ENCODE measurements at places on chromosomes 11 and 22.

GRCh38 chr11:133934599-133935550, 21.9 kb downstream of the IGSF9B start:
- DNase-seq, result no peak

DNA sequence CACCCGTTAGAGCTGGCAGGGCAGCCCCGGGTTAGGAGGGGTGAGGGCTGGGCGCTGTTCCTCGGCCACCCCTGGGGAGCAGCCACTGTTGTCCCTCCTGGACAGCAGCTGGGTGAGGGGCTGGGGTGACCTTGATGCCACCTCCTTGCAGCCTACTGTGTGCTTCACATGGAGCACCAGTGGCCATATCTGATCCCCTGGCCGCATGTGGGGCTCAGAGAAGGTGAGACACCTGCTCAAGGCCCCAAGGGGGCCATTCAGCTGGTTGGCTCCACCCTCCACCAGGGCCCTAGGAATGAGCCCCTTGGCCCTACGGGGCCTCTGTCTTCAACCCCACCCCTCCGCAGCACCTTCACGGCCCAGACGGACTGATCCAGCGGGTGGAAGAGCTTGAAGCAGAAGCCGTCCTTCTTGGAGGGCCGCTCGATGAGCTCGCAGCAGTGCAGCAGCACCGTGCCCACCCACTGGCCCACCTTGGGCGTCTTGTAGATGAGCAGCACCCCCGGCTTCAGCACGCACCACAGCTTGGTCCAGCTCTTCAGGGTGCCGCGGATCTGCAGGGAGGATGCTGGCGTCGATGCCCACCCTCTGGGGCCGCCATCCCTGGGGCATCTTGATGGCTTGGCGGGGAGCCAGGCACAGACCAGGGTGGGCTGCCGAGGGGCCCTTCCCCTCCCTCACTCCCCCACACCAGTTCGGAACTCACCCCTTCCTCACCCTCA, 44.9 kb downstream of the OSBPL5 start:
- no peak for DNase-seq

- DNase-seq, result no peak
These were observed 81.1 kb downstream of the PIWIL3 start for GRCh38 chr22:24693379-24693778.

DNA sequence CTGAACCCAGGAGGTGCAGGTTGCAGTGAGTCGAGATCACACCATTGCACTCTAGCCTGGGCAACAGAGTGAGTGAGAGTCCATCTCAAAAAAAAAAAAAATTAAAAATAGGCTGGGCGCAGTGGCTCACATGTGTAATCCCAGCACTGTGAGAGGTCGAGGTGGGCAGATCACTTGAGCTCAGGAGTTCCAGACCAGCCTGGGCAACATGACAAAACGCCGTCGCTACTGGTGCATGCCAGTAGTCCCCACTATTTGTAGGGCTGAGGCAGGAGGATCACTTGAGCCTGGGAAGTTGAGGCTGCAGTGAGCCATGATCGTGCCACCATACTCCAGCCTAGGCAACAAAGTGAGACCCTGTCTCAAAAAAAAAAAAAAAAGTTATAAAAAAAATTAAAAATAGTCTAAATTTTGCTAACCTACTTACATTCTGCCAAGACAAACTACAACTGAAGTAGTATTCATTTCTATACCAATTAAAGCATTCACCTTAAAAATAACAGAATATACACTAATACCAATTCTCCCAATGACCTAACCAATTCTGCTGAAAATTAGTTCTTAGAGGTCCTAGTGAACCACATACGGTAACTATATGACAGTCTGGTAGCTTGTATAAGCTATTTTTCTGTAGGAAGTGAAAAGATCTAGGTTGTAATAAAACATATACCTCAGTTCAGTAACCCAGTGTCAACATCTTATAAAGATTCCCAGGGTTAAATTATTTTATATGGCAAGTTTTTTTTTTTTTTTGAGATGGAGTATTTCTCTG, 7.1 kb downstream of the DDX6 start:
- no peak for DNase-seq

DNA sequence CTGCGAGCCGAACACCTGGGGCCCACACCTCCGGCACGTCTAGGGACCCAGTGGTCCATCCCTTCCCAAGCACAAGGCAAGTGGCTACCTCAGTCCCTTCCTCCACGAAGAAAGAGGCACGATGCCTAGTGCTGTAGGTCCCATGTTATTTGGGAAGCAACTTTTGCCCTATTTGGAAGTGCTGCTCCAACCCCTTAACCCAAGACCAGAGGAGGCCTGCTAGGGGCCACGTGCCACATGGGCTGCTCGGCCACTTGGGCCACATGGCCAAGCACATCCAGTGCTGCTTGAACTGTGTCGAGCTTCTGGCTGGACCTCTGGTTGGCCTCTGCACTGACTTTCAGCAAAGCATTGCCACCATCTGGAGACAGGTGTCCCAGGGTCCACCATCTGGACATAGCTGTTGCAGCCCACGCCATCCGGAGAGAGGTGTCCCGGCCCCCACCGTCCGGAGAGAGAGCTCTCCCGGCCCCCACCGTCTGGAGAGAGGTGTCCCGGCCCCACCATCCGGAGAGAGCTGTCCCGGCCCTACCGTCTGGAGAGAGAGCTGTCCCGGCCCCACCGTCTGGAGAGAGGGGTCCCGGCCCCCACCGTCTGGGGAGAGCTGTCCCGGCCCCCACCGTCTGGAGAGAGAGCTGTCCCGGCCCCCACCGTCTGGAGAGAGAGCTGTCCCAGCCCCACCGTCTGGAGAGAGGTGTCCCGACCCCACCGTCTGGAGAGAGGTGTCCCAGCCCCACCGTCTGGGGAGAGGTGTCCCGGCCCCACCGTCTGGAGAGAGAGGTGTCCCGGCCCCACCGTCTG, 6.5 kb upstream of the B4GALNT4 start:
- DNase-seq, result no peak

DNA sequence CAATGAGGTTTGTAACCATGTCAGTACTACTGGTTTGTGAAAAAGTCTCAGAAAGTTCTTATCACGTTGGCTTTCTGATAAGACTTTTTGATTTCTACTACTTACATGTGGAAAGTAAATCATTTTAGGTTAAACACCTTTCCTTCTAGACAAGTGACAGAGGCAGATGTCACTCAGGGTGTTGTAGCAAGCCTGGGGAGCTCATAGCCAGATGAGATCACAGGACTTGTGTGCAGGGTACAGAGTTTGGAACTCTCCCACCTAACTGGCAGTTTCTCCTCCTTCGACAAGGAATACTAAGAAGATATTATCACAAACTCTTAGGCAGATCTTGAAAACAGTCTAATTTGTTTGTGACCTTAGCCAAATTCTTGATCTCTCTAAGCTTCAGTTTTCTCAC, 49.4 kb upstream of the PICALM start:
- DNase-seq, result no peak

DNA sequence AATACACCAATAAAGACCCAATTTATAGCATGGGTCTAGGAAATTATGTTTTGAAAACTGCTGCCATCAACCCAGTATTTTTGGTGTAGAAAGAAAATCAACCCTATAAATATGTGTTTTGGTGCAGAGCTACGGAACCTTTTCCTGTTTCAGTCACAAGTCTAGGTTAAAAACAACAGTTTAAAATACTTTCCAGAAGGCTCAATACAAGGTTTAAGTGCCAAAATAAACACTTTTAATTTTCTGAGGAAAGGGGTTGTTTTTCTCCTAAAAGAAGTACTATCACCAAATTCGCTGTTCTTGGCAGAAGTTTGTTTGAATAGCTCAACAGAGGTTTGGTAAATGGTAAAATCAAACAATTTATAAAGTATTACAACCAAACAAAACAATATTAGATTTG, 201.3 kb downstream of the TMEM135 start:
- DNase-seq, result no peak

GRCh38 chr11:22792497-22792896, 37.1 kb downstream of the SVIP start:
- DNase-seq, result no peak

- no peak for DNase-seq
These were observed 72.8 kb upstream of the SPON1 start for GRCh38 chr11:13889552-13890249.

DNA sequence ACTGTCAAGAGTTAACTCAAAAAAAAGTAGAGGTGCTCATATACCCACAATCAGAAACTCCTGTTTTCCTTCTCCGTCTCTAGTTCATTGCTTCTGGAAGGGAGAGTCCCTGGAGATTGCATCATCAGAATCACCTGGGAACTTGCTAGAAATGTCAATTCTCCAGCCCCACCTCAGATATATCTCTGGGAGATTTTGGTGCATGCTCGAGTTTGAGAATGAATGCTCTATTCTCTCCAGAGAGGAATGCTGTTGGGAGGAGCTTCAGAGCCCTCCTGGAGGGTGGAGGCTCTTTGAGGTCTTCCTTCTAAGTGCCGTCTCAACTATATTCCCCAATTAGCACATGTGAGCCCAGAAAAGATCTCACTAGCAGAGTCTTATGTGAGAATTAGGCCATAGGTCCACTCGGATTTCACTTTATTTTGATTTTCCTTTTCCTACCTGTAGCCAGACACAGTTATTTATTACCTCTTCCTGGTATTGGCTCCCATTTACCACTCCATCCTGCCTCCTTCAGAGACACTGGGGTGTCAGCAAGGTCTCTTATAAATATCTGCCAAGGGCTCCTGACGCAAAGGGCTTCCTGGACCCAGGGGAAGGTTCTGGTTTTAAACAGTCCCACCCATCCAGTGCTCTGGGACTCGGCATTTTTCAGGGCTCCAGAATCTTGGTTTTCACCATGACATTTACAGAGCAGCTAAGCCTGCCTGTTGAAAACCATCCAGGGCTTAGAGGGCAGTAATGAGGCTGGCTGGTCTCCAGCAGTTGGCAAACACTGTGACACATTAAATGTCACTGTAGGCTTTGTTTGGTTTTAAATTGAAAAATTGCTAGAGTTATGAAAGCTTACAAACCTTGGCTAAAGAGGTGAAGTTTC, 136.2 kb downstream of the CD44 start:
- DNase-seq, result no peak

GRCh38 chr22:39522567-39523300, 2.4 kb downstream of the ATF4 start:
- no peak for DNase-seq

DNA sequence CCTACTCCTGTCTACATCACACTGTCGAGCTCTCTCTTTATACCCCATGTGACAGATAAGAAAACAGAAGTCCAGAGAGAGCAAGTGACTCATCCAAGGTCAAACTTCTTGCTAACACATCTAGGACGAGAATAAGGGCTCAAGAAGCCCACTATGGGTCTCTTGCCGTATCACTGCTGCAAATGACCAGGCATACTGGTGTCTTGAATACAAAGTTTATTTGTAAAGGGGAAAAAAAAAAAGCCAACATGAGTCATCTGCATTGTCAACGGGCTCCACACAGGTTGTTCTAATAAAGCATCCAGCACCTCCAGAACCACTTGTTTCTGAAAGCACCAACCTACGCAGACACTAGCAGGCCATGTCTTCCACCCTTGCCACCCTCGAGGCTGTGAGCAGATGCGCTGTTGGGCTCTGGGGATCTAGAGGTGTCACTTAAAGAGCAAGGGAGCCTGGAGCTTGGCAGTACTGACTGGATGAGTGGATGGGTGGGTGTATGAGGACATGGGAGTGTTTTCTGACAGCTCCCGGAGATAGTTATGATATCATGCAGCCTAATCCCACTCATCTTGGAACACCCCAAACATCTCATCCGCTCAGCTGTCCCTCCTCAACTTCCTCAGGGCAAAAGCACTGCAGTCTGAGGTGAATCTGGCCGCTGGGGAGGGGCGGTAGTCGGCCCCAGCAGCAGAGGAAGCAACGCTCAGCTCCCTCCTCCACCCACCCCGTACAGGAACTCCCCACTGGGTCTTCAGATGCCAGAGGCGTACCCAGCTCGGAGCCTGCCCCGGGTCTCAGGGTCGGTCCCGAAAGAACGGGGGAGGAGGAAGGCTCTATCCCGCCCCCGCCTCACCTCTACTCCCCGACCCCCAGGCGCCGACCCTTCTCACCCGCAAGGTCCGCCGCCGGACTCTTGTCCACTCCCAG, 1.0 kb downstream of the SMCO4 start:
- DNase-seq, result no peak

- DNase-seq, result no peak
These were observed 42.4 kb upstream of the WNT7B start for GRCh38 chr22:46019351-46019750.

DNA sequence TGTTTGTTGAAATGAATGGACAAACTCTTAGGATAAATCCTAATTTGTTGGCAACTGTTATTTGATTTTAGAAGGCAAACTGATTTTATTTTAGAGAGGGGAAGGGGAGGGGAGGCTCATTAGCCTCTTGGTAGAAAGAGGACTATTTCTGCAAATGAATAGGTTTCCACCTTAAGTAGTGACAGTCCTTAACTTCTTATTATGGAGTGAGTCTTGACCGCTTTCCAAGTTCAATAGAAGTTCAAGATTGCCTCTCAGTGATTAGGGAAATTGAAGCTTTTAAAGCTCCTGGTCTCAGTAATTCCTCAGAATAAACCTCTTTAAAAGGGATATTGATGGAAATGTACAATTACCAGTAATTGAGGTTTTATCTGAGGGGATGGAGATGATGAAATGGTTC, 55.7 kb downstream of the PANX1 start:
- no peak for DNase-seq

- no peak for DNase-seq
These were observed 56.2 kb upstream of the CD82 start for GRCh38 chr11:44509296-44509695.

DNA sequence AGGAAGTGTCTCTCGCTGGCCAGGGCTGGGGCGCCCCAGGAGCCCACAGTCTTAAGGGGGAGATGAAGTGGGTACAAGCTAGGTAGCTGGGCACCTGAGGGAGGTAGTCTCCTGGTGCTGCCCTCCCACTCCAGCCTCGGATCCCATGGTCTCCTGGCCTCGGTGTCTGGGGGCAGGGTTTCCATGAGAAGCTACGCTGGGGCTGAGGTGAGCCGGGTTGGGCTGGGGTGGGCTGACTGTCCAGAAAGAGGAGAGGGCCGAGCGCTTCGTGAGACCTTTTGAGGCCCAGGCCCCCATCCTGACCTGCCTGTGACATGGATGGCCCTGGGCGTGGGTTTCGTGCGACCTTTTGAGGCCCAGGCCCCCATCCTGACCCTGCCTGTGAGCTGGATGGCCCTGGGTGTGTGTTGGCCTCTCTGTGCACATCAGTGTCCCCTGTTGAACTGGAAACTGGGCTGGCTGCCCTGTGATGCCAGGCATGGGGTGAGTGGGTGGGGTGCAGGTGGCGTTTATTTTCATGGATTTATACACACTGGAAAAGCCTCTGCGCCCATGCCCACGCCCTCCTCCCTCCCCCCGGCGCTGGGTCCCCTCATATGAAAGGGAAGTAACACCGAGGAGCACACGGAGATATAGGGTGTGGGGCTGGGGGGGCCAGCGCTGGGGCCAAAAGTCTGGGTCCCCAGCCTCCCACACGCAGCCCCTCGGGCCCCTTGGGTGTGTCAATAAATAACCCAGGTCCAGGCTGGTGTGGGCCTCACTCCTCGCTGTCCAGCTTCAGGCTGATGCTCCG, 8.6 kb downstream of the AIP start:
- no peak for DNase-seq

- no peak for DNase-seq
These were observed 689 bp downstream of the RAB39A start for GRCh38 chr11:107928767-107929507.

DNA sequence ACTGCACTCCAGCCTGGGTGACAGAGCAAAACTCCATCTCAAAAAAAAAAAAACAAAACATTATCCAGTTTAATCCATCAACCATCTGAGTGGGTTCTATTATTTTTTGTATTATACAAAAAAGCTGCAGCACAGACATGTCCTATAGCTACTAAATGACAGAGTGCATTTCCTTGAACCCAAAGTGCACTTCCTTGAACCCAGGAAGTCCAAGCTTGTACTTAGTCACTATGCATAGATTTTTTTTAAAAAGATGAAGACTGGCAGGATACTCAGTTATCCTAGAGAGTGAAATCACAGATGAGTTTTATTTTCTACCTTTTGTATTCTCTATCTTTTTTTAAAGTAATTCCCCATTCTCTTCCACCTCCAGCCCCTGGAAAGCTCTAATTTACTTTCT, 8.0 kb upstream of the RRAS2 start:
- no peak for DNase-seq

All from activated CD4-positive, alpha-beta T cell treated with anti-CD3 and anti-CD28 coated beads, Interleukin-2, amount 50 U/mL, for 24 hours (primary cell).